NCI-H526 (cell line): ENCODE measurements at places on chromosomes 4 and X.
A peak's percentile ranks its signal among the peaks of the same experiment; 100 is the strongest.

GRCh38 chr4:64814616-64815015 lies 405.4 kb upstream of the TECRL start:
- no peak for DNase-seq

DNA sequence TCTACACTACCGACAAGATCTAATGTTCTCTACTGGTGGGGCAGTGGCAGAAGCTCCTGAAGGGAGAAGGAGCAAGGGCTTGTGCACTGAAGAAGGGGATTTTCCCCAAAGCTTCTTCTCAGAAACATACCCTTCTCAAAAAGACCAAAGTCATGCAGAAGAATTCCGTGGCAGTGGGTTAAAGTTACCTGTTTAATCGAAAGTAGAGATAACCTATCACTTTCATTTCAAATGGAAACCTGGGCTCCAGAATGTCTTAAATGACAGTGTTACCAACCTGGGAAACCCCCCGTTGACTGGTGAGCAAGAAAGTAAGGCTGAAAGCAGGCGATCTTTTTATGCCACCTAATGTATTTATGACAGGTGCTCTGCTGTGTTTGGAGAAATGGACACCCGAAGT lies 92.5 kb upstream of the TEX13D start:
- no peak for DNase-seq

GRCh38 chr4:137361756-137362470 lies 170.4 kb downstream of the PCDH18 start:
- no peak for DNase-seq

DNA sequence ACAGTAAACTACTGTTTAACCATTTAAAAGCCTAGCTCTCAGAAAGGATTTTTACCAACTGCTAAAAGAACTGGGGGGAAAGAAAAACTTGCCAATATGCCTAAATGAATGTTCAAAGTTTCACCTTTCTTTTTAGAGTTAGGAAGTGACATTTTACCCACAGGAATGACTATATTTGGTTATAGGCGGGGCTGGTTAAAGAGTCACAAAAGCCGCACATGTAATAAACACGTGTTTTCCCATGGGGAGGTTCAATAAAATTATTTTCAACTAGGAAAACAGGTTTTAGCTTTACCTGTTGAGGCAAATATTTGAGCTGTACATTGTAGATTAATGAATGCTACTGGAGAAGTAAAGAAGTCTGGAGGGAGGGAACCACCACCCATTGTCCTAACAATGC lies 41.6 kb upstream of the UGDH start:
- DNase-seq = no peak

- DNase-seq = no peak
Observed at GRCh38 chr4:41363384-41363981, 106.8 kb downstream of the UCHL1 start.

DNA sequence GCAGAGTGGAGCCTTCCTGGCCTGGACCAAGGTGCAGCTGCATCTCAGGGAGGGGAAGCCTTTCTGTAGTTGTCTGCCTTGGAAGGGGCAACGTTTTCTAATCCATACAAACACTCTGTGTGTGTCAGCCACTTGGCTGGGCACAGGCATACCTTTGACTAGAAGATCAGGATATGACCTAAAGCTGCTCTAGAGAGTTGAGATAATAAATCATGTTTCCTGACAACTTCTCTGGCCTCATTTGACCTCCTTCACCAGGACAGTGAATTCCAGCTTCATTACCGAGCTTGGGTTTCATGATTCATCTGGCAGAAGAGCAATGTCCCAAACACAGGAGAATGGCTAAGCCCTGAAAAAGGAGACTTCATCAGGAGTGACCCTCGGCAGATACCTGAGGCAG lies 89.6 kb upstream of the KIT start:
- DNase-seq = no peak

DNA sequence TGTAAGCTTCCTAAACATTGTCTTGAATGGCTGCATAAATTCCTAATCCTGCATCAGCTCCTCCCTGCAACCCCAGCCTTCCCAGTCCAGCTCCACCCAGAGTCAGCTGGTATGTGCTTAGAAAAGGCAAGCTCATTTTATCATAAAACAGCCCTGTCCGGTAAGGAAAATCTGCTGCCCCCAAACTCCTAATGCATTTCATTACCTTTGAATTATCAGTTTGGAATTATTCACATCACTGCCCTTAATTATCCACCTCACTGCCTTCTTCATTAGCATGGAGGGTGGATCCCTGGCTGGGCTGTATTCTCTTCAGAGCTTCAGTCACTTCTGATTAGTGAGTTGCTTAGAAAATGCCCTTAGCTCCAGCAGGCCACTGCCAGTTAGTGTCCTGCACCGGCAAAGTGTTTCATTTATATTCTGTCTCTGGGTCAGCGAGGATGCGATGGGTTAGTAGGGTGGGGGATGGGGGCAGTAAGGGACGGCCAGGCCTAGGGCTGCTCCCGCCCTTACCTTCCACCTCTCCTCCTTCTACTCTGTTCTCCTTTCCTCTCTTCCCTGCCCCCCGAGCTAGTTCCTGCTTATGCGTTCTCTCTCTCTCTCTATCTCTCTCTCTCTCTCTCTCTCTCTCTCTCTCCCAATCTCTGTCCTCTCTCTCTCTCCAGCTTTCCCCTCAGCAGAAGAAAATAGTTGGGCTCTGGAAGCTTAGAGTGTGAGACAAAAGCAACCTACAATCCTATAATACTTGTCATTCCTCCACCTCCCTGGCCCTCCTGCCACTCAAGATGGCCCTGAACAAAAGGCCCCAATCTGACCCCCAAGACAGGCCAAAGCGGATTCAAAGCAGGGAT lies 174.8 kb upstream of the KLF3 start:
- DNase-seq = peak; percentile 68

- no peak for DNase-seq
Observed at GRCh38 chr4:103721251-103721650, 1.5 kb upstream of the TACR3 start.

DNA sequence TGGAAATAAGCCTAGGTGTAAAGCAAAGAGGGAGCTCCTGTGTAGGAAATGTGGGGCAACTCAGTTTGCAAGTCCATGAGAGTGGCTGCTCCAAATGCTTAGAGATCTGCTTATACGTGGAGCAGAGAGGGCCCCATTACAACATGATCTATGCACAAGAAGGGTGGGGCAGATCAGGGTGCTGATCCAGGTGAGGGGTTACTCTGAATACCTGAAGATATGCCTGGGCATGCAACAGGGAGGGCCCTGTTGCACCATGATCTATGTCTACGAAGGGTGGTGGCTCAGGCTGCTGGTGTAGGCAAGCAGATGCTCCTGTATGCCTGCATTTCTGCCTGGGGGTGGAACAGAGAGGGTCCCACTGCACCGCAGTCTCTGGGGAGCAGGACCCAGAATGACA lies 1121.2 kb downstream of the RAPGEF2 start:
- no peak for DNase-seq

- peak; percentile 60 for DNase-seq
Observed at GRCh38 chrX:101659601-101660063, at the start of gene ARMCX2. Gene ARMCX2, minus strand, starts transcription at chrX:101659850. Its CDS starts 2,262 bp downstream, at chrX:101657588.

DNA sequence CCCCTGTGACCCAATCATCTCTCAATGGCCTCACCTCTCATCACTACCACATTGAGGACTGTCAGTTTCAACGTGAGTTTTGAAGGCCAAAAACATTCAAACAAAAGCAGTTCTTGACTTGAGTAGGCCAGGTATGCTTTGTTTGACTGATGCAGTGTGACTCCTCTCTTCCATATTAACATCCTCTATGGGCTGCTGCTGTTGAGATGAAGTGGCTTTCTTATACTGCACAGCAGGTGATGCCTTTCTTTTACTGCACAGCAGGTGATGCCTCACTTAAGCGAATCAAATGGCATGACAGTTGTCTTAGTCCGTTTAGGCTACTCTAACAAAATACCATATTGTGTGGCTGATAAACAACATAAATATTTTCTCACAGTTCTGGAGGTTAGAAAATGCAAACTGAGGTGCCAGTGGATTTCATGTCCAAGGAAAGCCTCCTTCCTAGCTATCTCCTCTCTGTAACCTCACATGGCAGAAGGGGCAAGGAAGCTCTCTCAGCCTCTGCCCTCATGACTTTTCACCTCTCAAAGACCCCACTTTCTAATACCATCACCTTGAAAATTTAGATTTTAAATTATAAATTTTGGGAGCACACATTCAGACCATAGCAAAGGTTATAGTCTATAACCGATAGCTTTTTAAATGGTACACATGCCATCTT lies 2267.9 kb upstream of the AGA start:
- no peak for DNase-seq

DNA sequence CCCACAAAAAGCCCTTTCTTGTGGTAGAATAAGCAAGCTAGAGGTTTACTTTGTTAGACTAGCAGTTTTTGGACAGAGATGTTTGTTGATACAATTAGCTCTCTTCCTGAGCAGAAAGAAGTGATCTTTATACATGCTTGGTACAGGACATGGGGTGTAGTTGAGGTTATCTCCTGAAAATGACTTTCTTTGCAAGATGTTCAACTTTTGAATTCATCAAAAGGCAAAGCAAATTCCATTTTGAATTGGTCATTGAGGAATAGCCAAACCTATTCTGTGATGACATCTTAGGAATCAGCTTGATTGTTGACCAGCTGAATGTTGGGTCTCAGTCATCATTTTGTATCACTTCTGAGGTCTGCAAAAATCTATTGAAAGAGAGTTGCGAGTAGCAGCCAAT lies 3.8 kb downstream of the CPE start:
- no peak for DNase-seq

GRCh38 chr4:158443731-158444130 lies 78.0 kb upstream of the RXFP1 start:
- no peak for DNase-seq

DNA sequence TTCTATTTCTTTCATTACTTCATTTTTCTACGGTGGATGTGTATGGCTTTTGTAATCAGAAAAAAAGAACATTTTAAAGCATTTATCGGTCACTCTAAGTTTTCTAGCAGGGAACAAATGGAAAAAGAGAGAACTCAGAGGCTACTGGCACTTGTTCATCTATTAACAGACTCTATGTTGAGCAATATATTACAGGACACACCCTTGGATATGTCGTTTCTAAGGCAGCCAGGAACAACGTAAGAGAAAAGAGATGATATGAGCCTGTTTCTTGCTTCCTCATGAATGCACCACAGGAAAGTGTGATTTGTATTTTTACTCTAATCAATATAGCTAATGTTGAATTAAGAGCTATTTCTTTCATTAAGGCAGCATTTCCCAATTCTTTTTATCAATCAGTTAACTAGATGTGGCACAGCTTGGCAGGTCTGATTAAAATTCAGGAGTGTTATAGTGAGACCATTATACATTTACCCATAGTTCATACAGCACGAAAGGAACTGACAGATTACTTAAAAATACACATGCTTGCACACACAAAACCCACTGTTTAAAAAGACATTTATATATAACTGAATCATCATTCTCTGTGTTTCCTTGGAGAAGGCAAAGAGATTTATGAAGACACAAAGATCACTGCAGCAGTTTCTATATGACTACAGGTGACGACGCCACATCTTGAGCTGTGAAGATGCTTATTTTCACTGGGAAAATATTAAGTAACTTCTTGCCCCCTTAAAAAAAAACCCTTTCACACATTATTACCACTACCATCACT lies 13.0 kb downstream of the RAB9B start:
- no peak for DNase-seq

GRCh38 chrX:111372086-111372485 lies 39.9 kb downstream of the DCX start:
- no peak for DNase-seq

DNA sequence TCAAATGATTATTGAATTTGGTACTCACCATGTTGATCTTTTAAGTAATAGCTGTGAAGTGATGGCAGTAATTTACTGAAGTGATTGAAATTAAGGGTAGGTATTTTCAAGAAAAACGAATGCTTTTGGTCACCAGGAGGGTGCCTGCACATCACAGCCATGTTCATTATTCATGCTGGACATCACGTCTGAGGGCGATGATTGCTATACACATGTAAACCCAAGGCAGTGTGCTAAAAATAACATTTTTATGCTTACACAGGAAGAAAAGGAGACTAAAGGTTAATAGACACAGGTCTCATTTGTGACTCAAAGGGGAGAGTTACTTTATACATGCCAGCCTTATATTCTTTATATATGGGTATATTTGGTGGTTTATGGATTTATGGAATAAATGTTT lies 1146.0 kb downstream of the NLGN4X start:
- no peak for DNase-seq

DNA sequence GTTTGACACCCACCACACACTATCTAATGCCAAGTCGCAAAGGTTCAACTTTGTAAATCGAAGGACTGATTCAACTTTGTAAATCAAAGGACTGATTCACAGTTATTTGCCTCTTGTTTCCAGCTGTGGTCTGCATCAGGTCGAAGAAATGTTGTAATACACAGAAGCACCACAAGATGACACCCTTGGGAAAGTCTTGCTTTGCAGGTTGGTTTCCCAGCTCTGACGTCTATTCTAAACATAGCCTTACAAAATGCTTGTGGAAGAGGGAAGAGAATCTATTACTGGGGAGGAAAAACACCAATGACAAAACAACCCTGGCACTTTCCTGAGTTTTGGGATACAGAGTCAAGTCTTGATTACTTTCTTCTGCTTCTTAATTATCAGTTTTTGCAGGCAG lies 35.3 kb downstream of the SUPT20HL1 start:
- DNase-seq = peak; percentile 22

DNA sequence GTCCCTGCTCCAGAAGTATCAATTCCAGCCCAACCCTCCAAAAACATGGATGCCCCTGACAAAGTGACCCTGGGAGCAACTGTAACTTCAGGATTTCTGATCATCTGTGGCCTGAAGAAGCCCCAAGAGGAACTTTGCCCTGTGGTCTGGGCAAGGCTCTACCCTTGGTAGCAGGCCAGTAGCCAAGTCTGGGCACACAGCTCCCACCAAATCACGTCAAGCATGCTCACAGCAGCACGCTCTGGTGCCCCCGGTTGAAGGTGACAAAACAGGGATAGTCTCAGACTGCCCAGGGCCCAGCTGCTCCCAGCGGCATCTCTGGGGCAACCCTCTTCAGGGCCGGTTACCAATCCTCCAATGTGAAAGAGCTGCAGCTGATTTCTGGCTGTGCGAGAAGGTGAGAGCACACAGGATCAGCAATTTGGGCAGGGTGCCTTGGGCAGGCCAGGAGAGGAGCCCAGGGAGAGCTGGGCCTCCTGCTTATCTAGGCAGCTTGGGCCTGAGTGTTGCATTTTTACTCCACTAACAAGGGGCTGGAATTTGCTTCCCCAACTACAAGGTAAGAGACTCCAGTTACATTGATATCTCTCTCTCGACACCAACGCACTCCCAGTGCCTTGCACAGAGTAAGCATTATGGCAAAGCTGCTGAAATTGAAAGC lies 418.1 kb downstream of the BCOR start:
- no peak for DNase-seq

GRCh38 chr4:108029016-108029720 lies 39.5 kb downstream of the HADH start:
- no peak for DNase-seq

DNA sequence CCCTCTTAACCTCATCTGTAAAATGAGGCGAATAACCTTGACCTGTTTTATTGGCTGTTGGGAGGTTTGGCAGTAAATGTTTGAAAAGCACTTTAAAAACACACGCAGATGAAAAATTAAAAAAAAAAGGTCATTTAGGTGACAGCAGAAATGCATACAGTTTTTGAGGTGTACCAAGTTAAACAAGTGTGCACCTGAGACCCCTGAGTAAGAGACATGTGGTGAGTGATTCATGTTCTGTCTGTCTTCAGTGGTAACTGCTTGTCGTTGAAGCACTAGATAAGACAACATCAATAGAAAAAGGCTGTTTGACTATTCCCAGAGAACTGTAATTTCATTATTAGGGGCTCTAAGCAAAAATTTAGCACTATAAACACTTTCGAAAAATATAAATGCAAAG lies 608.4 kb upstream of the PITX2 start:
- DNase-seq = no peak
